ENCODE measurements at places on chromosomes 7 and 10.

- DNase-seq = no peak
Measured at GRCh38 chr7:131537571-131537978, 18.9 kb downstream of the PODXL start.

DNA sequence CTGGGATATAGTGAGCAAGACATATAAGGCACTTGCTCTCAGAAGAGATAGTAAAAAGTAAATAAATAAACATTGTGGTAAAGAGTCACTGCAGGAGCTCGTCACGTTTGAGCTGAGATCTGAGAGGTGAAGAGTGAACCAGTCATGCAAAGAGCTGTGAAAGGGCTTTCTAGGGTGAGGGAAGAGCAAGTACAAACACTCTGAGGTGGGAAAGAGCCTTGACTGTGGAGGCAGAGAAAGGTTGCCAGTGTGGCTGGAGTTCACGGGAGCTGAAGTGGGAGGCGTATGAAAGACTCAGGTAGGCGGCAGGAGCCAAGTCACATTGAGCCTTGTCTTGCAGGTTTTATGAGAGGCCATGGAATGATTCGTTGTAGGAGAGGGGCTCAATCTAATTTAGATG is 141.0 kb downstream of the C1GALT1 start:
- peak; percentile 10 for DNase-seq

DNA sequence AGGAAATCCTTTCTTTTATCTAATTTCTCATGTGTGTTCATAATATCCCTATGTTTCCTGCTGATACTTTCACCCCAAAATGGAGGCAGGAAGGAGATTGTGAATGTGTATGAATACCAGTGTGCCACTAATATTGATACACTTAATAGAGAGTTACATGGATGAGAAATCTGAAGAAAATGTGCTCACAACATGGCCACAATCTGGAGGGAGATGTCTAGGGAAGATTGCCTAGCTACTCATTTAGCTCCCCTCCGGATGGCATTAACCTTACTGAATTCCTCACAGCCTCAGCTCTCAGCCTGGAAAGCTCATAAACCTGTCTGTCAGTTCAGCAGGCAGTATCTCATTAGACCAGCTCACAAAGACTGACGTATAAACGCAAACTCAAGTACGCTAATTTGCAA is 23.4 kb upstream of the DMTF1 start:
- DNase-seq = no peak

GRCh38 chr10:113539789-113540188 is 13.1 kb upstream of the HABP2 start:
- no peak for DNase-seq

GRCh38 chr7:127252778-127253280 is at the start of gene GRM8:
Gene GRM8 (minus strand): TSS chr7:127252941.
- no peak for DNase-seq

GRCh38 chr10:48604039-48604990 is 558 bp downstream of the ARHGAP22 start:
- DNase-seq = no peak

DNA sequence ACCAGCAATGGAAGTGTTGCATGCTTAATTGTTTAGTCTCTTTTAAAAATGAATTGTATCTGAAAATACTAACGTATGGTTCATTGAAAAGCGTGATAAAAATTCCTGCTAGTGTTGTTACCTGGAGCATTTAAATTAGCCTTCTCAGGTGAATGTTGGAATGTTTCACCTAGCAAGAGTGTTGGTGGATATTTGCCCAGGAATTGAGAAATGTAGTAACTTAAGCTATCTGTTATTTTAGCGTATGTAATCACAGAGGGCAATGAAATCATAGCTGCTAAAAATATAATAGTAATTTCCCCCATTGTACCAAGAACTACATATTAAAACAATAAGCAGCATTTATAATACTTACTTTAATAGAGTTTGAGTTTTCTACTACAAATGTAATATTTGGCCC is 166.1 kb upstream of the KIAA1217 start:
- no peak for DNase-seq

- DNase-seq = no peak
Measured at GRCh38 chr10:7438196-7438986, 27.6 kb upstream of the SFMBT2 start.

- no peak for DNase-seq
Measured at GRCh38 chr10:10830293-10830986, 187.2 kb upstream of the CELF2 start.

- no peak for DNase-seq
Measured at GRCh38 chr10:115514895-115515294, 421.7 kb downstream of the ATRNL1 start.

DNA sequence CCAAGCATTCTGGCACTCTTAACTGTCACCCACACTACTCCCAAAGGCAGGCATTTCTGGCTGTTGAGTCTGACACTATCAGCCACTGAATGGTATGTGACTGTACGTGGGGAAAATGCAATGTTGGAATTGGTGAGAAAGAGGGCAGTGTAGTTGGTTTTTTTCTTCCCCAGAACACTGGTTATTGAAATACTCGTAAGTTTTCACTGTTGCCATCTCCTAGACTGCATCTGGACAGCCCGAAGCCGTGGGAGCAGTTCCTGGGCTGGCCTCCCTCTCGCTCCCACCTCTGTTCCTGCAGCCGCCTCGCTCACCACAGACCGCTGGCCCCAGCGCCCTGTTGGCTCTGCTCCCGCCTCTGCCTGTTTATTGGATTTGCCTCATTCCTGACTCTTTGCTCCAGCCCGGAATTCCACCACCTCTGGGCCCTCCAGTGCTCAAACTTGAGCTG is 5.7 kb downstream of the PLCE1 start:
- no peak for DNase-seq

GRCh38 chr10:80585812-80586211 is 48.1 kb downstream of the SH2D4B start:
- DNase-seq = no peak

DNA sequence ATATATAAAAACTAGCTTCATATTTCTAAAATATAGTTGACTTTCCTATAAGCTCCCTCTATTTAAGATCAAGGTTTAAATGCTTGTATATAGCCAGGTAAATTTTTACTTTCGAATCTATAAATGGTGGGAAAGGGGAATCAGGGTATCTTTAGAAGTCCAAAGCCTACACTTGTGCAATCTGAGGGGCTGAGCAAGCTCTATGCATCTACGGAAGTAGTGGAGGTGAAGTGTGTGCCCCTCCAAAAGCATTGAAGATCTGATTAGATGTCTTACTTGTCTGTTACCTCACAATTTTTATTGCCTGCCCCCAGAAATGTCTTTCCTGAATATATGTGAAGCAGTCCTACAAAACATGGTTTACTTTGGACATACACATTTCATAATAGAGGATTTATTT is 1.6 kb downstream of the AKAP9 start:
- DNase-seq = peak; percentile 56

GRCh38 chr7:16268821-16269768 is 152.2 kb downstream of the CRPPA start:
- no peak for DNase-seq

DNA sequence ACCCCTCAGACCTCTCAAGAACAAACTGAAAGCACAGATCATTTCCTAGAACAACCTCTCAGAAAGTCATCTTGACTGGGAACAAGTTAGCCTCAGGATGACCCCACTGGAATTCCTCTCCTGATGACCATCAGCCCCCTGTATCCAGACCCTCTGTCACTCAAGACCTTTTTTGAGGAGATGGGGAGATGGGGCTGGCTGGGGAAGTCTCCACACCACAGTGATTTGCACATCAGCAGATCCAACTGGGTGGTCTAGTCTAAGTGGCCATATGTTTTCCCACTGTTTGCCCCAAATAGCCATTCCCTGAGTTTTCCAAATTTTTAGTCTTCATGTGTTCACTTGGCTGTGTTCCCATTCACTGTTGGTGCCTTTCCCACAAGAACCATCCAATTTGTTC is 452.4 kb upstream of the NPVF start:
- no peak for DNase-seq

GRCh38 chr7:30817371-30817767 is 46.2 kb downstream of the MINDY4 start:
- DNase-seq = no peak

DNA sequence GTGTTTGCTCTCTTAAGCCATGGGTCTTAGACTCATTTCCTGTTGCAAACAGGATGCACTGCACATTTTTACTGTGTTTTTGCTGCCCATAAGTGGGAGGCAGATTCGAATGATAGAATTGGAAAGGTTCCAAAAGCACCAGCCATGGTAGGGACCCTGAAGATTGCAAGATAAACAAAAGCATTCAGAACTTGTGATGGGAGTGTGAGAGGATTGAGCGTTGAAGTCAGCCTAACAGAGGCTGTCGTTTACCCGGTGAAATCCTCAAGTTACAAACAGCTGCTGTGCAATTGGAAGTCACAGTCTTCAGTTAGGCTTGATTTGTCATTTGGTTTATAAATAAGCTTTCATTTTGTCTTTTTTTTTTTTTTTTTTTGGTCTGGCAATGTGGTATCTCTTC is 192.7 kb upstream of the MKI67 start:
- no peak for DNase-seq

- DNase-seq = no peak
Measured at GRCh38 chr10:102581981-102582580, 62.2 kb upstream of the TRIM8 start.

DNA sequence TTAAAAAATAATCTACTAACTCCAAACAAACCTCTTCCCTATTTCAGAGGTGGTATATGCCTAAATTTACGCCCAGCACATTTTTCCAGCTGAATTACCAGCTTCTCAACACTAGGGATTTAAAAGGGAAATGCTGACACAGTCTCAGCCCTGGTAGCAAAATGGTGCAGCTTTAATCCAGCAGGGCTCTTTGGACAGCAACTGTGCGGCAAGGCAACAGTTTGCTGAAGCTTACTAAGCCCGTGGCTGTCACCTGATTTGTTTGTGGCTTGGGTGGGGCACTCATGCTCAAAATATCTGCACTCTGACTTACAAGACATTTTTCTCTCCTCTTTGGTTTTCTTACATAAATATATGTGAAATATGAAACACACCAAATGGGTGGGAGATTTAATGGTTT is 206.7 kb downstream of the POU6F2 start:
- DNase-seq = peak; percentile 22

GRCh38 chr7:38274486-38274885 is 1.1 kb upstream of the TARP start:
- no peak for DNase-seq

DNA sequence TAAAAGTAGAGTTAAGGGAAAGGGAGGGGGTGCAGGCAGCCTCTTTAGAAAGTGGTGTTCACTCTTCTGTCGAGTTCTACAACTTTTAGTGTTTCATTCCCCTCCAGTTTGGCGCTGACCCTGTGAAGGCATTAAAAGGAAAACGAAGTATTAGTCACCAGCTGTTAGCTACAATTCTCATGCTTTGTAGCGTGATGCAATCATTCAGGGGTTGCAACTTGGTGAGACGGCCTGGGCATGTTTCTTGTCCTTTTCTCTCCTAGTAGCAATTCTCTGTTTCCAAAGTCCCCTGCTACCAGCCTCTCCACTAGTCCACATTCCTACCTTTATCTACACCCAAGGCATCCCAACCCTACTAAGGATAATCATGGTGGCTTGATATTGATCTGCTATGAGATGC is 33.7 kb upstream of the DGKI start:
- DNase-seq = no peak

DNA sequence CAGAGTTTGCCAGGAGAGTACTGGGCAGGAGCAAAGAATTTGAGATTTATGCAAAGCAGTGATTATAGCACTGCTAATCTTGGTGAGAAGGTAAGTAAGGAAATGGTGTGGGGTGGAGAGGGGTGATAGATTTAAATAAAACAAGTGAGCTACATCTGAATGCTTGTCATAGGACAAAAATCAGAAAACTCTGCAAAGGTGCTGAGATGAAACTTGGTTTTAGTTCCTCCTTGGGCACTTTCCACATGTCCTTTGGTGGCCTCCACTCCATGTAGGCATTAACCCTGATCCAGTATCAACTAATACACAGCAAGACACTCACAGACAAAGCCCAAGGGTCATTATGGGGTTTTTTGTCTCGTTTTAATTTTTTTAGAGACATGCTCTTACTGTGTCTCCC is 25.7 kb upstream of the FAM107B start:
- no peak for DNase-seq

- DNase-seq = no peak
Measured at GRCh38 chr7:84548366-84549365, 354.1 kb upstream of the SEMA3A start.

- DNase-seq = no peak
Measured at GRCh38 chr10:104472505-104472904, 118.9 kb downstream of the CFAP58 start.

GRCh38 chr7:97218767-97219166 is 101.3 kb downstream of the SDHAF3 start:
- DNase-seq = no peak

DNA sequence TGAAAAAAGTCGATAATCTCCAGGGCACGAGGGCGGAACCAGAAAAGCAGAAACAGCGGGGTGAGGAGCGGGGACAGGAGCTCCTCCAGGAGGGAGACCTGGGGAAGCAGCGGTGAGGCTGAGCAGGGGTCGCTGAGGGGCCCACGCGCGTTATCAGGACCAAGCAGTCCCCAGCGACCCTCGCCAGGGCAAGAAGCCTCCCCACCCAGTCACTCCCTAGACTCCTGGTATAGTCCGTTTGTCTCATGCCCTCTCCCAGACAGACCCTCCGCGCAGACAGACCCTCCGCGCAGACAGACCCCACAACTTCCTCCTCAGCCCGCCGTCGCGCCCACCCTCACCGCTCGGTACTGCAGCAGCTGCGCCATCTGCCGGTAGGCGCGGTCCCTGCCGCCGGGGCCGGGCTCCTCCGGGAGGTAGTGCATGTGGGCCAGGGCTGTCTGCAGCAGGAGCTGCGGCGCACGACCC is 6.3 kb downstream of the ATG9B start:
- peak; percentile 85 for DNase-seq

- no peak for DNase-seq
Measured at GRCh38 chr7:50657341-50657873, 92.2 kb upstream of the DDC start.

DNA sequence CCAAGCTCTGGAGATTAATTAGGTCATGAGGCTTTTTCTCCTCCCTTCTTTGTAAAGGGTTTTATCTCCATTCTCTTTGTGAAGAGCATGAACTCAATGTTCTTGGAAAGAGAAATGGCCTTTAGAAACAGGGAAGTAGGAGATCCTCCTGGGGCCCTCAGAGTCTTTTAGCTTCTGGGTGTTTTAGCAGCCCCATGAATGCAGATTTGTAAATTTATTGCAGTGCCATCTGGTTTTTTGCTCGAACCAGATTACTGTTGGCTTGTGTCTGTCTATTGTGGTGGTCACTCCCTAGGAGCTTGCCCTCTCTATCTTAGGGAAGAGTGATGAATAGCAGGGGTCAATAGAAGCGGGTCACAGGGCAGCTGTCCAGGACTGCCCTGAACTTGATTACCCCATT is 110.6 kb downstream of the BTRC start:
- DNase-seq = no peak

- DNase-seq = no peak
Measured at GRCh38 chr10:49748006-49748405, 14.1 kb downstream of the OGDHL start.

GRCh38 chr7:118109607-118110006 is 74.4 kb upstream of the LSM8 start:
- DNase-seq = no peak

GRCh38 chr7:2510909-2511768 is 8.4 kb upstream of the LFNG start:
- DNase-seq = peak; percentile 93

- DNase-seq = no peak
Measured at GRCh38 chr10:17029581-17030271, 99.9 kb downstream of the CUBN start.

Data from NAMALWA (cell line).